ENCODE measurements at places on chromosomes 3 and 15.
A peak's percentile ranks its signal among the peaks of the same experiment; 100 is the strongest.

DNA sequence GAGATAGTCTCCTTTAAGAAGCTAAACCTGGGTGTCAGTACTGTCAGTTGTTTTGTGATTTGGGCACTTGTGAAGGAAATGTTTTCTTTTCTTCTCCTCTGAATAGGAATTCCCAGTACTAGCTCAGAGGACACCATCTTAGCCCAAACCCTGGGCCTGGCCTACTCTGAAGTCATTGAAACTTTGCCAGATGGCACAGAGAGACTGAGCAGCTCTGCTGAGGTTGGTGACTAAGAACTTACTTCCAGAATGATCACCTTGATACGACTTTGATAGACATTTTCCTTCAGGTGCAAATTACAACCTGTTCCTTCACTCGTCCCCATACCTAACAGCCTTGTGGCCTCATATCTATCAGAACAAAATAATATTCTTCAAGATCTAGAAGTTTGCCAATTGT lies 100.2 kb downstream of the LARS2 start:
- no peak for DNase-seq

DNA sequence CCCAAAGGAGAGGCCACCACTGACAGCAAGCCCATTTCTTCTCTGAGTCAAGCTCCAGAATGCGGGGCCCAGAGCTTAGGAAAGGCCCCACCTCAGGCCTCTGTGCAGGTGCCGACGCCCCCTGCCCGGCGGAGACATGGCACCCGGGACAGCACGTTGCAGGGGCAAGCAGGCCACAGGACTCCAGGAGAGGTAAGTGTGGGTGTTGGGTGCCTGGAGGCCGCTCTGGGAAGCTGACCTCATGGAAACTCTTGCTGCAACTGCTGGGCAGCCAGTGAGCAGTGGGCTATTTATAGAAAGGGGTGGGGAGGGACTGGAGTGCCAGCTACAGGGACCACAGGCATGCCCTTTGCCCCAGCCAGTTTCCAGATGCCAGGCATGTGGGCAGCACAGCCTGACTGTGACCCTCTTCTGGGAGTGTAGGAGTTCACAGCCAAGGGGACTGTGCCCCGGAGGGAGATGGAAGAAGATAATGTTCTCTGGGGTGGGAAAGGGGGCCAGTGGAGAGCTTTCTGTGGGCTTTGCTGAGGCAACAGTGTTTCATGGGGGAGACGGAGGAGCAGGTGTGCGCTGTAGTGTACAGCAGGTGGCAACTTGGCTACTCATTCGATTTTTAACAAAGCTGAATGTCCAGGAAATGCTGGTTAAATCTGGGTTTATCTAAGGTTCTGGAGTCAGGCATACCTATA lies 23.7 kb downstream of the ALPK3 start:
- no peak for DNase-seq

DNA sequence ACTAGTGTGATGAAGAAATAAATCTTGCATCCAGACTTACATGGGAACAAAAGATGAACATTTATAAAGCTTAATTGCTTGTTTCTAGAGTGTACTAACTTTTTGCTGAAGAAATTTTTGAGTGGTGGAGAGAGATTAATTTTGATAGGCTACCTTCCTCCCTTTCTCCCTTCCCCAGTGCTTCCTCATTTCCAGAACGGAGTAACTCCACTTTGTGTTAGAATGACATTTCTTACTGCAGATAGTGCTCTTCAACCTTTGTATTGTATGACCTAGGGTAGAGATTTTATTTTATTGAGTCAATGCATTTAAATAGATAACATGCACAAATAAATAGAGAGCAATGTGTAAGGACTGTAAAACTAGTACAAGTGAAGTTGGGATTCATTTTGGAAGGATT lies 1.9 kb downstream of the ATP1B3 start:
- no peak for DNase-seq

DNA sequence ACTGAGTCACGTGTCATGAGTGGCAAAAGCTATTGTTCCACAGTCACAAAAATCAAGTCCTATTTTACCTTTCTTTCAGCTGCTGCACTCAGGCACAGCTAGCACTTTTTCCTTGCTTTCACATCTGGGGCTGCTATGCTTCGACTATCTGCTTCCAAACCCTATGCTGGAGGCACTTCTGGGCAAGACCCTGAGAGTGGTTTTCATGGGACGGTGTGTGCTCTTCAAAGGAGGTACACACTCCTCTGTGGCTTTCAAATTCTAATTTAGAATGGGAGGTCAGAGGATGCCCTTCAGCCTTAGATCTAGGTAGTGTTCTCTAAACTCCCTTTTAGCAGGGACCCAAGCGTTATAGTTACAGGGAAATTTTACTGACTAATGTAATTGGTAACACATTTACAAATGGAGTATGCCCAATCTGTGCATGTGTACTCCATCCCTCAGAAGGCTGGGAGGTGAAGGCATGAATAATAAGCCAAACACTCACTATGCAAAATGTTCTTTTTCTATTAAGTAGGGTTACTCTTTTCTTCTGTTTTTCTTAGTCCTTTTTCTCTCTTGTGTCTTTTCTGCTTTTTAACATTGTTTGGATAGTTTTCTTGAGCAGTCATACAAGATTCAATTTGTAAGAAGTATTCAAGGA lies 188.3 kb downstream of the LSAMP start:
- DNase-seq: no peak

GRCh38 chr3:116242825-116243224 lies 202.5 kb downstream of the LSAMP start:
- DNase-seq: no peak

DNA sequence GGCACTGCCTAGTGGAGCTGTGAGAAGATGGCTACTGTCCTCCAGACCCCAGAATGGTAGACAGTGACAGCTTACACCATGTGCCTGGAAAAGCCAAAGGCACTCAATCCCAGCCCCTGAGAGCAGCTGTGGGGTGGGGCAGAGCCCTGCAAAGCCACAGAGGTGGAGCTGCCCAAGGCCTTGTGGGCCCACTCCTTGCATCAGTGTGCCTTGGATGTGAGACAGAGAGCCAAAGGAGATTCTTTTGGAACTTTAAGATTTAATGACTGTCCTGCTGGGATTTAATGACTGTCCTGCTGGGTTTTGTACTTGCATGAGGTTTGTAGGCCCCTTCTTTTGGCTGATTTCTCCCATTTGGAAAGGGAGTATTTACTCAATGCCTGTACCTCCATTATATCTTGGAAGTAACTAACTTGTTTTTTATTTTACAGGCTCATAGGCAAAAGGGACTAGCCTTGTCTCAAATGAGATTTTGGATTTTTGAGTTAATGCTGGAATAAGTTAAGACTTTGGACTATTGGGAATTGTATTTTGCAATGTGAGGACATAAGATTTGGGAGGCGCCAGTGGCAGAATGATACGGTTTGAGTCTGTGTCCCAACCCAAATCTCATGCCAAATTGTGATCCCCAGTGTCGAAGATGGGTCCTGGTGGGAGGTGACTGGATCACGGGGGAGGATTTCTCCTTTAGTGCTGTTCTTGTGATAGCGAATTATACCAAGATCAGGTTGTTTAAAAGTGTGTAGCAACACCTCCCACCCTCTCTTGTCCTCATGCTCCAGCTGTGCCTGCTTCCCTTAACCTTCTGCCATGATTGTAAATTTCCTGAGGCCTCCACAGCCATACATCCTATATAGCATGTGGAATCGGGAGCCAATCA lies 80.4 kb downstream of the MYO5A start:
- no peak for DNase-seq

DNA sequence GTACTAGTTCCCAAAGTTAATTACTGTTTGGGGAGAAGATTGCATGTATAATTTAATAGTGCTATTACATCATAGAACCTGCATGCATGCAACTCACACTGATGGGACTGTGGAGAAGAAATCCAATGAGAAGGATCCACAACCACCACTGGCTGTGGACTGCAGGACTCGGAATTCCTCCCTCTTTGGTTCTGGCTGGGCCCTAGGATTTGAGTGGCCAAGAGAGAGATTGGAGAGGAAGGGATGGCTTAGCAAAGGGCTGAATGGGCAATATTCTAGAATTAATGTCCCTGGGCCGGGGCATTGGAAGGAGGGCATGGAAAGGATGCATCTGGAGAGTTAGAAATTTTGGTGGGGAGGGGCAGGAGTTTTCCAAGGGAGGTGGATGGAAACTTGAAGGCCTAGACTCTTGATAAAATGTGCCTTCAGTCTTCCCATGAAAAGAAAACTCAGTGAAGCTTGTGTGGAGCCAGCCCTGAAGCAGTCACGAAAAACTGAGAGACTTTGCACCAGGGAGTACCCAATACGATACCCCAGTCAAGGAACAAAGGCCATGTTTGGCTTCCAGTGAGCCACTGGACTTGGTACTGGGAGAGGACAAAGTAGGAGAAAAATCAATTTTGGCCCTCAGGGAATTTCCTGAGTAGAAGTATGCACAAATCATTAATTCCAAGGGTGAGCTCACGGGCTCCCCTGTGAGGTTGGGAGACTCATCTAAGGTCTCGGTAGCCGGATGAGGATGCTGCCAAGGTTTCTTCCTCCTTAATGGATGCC lies 31.4 kb upstream of the TPM1 start:
- DNase-seq: no peak

DNA sequence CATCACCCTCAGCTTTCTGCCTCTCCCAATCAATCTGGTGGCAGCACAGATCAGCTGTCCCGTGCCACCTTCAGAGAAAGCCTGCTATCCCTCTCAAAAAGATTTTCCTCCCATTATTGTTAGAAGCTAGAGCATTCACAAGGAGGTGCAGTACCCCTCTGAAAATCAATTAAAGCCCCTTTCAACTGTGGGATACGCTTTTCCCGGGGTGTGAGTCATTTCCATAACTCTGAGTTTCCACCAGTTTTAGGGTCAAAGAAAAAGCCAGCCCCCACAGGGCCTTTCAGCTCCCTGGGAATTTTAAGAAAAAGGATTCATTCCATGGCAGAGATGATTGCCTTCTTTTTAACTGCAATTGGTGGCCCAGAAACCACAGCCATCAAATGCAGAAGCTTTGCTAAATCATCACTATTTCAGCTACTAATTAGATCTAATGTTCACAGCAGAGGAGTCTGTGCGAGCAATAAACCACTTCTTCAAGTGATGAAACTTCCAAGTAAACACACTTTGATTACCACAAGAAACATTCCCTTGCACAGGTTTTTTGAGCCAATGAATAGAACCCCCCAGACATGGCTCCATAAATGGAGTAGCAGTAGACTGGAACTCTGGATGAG lies 270.0 kb upstream of the TPRG1 start:
- no peak for DNase-seq

DNA sequence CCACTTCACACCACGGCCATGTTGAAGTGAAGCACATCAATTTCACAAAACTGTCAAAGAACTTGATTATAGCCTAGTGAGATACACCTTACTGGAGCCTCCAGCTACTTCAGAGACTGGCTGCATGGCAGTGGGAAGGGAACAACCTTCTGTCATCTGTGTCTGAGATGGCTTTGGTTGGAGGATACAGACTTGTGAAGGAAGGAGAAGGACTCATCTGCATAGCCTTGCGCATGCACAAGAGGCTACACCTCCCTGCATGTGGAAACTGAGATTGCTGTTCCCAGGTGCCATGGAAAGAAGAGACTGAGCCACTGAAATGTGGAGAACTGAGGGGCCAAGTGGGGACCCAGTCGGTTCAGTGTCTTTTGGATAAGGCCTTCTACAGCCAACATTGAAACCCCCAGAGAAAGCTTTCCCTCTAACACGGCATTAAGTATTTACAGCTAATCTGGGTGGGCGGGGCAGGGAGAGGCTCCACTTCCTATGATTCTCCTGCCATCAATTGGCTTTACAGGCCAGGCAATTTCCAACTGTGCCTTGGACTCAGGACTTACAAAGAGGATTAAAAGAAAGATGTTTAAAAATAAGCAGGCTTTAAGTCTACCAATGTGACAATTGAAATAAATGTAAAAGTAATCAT lies 58.8 kb downstream of the IL16 start:
- DNase-seq: no peak

GRCh38 chr15:55588070-55588814 lies at the start of gene PYGO1:
PYGO1 (minus strand) TSS chr15:55588345; CDS start chr15:55587883, 462 bp downstream.
- DNase-seq: peak; percentile 57

DNA sequence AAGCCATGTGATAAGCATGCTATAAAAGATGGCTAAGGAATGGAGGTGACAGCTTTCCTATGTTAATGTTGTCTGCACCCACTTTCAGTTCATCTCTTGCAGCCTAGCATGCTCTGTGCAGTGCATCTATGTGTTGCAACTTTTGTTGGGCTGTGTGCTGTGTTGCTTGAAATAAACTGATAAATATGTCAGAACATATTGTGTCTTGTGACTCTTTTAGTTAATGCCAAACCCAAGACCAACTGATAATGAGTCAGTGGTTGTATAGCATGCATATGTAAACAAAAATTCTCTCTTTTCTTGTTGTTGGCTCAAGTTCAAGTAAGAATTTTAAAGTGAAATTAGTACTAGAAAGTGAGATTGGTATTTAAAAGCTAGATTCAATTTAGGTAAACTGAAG lies 37.0 kb upstream of the SCN10A start:
- no peak for DNase-seq

GRCh38 chr3:12180631-12181030 lies 21.9 kb upstream of the TIMP4 start:
- no peak for DNase-seq
